ENCODE measurements at places on chromosomes 2 and 18.

DNA sequence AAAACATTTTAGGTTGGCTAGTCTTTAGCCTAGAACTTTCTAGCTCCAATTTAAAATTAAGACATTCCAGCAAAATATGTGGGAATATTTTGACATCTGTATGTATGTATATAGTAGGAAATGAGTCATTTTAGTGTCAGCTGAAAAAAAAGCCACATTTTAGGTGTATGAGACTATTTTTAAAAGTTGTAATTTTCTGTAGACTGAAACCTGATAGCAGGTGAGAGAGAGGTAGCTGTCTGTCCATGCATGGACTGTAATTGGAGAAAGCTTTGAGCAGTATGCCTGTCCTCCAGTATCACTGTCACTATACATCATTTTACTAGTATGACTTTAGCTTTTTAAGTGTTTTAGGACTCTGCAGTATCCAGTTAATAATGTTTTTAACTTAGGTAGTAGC, 26.1 kb upstream of the PPP1R1C start:
- DNase-seq: no peak

DNA sequence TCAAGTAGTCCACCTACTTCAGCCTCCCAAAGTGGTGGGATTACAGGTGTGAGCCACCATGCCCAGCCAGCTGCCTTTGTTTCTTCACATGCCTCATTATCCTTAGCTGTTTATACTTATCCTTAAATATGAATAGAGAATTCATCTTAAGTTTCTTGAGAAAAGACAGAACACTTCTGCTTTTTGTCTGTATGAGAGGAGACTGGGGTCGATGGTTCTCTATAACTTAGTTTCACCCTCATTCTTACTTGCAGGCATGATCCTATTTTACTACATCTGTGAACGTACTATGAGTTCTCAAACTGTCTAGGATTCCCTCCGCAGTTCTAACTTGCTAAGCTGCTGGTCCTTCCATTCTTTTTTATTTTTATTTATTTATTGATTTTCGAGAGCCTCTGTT, 20.4 kb downstream of the PPM1B start:
- no peak for DNase-seq

DNA sequence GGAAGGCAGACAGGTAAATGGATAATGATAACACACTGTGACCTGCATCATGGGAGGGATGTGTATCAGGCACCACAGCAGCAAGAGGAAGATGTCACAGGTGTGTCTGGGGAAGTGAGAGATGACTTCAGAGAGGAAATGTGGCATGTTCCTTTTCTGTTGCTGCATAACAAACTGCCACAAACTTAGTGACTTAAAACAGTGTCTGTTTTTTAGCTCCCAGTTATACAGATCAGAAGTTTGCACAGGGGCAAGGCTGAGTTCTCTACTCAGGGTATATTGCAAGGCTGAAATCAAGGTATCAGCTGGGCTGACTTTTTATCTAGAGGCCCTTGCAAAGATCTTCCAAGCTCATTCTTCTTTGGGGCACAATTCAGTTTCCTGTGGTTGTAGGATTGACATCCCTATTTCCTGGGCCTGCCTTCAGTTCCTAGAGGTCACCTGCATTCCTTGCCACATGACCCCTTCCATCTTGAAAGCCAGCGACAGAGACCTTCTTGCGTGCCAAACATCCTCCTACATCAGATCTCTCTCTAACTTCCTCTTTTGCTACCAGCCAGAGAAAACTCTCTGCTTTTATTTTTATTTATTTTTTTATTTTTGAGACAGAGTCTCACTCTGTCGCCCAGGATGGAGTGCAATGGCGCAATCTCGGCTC, 2.1 kb upstream of the MAP3K2 start:
- no peak for DNase-seq

GRCh38 chr2:120283649-120284048, 31.0 kb downstream of the RALB start:
- no peak for DNase-seq

DNA sequence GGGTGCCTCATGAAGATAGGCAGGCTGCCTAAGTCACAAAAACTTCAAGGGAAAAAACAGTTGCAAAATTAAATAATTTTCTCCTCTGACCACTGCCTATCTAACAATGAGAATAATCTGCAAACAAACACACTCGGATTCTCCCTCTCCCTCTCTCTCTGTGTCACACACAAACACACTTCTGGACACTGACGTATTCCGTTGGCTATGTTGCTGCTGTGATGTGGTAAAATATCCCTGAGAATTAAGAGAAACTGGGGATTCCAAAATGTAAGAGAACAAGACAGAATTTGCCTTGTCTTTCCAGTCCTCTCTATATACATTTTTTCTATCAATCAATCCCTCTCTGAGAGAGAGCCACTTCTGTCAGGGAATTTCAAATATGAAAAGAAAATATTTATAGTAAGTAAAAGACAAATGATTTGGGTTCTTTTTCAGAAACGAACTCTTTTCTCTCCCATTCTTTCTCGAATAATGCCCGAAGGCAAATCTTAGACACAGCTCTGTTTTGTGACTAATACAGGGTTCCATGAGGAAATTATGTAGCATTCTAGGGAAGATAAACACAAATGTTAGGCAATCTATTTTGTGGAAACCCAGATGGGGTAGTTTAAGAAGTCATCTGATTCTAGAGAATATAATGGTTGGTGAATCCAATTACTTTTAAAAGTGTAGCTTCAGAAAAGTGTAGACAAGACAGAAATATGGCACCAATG, 310.3 kb upstream of the CYP26B1 start:
- no peak for DNase-seq

GRCh38 chr2:191646163-191646902, 31.6 kb upstream of the NABP1 start:
- DNase-seq: no peak

- no peak for DNase-seq
These were observed 22.7 kb downstream of the PDE1A start for GRCh38 chr2:182404092-182404491.

- no peak for DNase-seq
These were observed 89.8 kb upstream of the TGIF1 start for GRCh38 chr18:3360211-3360610.

DNA sequence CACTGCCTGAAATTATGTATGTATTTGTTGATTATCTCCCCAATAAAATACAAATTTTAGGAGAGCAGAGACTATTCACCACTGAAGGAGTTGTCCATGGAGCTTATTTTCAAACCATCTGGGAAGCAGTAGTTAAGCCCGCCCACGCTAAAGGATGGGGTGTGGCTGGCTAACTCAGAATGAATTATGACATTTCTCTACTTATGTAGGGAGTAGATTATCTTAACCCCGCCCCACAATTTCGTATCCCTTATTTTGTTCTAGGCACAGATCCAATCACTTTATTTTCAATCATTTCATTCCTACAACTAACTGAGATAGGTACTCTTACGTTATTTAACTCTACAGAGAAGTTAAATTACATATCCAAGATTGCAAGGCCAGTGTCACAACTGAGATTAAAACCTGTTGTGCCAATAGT, 1.4 kb upstream of the LAPTM4A start:
- peak; percentile 54 for DNase-seq

DNA sequence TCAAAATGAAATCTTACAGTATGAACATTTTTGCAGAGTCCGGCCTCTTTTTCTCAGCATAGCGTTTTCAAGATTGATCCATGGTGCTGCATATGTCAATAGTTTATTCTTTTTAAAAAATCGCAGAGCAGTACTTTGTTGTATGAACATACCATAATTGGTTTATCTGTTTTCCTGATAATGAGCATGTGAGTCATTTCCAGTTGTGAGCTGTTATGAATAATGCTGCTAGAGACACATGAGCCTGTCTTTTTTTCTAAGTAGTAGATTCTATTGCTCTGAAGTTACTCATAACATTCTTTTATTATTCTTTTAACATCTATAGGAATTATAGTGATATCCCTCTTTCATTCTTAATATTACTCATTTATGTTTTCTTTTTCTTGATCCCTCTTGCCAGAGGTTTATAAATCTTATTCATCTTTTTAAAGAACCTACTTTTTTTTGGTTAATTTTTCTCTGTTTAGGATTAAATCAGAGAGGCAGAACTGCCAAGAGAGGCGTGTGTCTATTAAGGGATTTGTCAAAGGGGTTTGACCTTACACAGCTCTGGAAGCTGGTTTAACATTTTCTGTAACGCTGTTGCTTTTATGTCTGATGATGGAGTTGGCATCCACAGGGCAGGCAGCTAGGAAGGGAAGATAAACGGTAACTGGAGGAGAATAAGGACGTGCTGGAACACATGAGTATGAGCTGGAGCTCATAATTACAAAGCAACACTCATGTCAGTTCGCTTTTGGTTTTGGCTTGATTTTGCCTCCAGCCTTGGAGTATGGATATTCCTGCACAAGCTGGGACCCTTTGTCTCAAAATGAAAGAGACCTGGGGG, 47.4 kb downstream of the MGAT5 start:
- no peak for DNase-seq

GRCh38 chr18:14930076-14930475, 182.1 kb downstream of the ANKRD30B start:
- no peak for DNase-seq

DNA sequence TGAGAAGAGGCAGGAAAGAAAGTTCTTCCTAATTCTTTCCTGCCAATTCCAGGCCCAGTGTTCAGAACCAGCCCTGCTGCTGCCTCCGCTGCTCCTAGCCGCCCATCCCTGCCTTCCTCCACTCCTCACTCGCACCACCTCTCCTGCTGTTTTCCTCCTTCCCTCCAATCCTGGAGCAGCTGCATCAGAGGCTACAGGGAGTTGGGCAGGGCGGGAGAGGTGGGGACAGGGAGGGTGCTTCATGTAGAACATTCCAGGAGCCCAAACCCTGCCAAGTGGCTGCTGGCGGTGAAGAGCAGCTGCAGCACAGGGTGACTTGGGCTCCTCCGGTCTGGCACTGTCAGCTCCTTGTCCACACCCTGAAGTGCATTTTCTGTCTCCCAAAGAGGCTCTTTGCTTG, 176.3 kb downstream of the TNS1 start:
- no peak for DNase-seq

GRCh38 chr18:67577386-67577785, 60.9 kb upstream of the DSEL start:
- DNase-seq: no peak

DNA sequence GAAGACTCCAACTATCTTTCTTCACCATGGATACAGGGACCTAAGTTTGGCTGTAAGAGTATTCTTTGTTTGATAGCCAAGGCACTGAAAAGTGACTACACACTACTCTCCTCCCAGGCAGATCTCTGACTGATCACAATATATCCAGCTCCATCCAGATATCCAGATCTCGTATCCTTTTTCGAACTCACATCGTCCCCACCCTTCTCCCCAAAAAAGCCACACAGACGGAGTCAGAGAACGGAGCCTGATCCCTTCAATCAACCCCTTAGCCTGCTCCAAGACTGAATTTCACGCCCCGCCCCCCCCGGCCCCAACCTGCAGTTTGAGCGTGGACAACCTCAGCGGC, 533 bp downstream of the DHX57 start:
- DNase-seq: no peak

DNA sequence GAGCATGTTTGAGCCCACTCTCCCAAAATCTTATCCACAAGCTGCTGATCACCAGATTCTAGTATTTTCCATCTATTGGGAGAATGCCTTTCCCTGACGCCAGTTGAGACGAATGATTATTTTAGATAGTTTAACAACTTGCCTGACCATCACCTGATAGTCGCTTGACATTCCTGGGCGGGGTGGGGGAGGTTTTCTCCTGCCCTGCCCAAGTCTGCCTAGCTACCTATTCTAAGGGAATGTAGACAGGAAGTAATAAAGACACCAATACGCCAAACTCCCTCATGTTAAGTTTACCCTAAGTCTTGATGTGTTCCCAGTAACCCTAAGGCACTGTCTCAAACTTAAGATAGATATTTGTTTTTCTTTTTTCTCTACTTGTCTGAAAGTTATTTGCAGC, 4.6 kb upstream of the ACAA2 start:
- no peak for DNase-seq

DNA sequence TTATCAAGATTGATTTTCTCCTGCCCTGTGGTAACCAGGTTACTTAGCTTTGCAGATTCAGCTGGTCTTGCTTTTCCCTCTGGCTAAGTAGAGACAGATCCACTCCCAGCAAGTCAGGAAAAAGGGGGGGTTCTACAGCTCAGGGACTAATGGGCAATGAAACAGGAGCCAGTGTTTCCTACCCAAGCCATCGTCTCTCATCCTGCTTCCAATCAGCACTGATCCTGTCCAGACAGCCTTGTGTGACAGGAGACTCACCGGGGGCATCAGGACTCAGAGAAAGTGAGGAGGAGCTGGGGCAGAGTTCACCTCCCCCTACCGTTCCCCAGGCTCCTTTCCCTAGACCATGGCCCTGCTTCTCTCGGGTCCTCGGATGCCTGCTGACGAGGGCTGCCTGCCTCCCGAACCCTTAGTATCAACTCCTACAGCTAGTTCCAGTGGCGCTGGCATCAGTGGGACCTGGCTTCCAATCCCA, 307.6 kb downstream of the ALK start:
- no peak for DNase-seq

DNA sequence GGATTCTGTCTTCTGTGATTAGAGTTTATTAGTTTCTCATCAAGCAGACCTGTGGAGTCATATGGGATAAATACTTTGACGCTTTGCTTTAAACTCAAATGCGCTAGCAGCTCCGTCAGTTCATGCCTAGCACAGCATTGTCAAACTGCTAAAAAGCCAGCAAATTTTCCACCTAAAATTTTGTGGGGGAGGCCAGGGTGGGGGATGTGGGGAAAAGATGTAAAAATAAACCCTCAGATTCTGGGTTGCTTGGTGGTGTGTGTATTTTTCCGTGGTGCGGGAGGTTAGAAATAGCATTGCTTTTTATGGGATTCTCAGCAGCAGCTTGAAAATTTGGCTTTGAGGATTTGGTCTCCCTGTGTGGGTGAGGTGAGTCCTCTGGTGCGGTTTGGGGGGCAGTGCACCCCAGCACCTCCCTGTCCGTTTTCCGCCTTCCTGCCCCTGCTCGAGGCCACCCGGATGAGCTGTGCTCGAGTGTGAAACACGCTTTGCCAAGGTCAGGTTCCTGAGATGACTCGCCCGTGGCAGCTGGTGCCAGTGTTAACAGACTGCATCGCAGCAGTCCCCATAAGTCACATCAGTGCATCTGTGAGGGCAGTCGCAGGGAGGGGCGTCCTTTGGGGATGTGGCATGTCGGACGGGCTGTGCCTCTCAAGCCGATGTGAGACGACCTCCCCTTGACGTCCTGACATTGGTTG, 65.9 kb downstream of the LDLRAD4 start:
- no peak for DNase-seq
